CD4-positive, alpha-beta T cell treated with Interferon gamma for 1 hour (primary cell): ENCODE measurements at places on chromosomes 1 and 21.

GRCh38 chr1:183832459-183832858 lies 27.5 kb downstream of the RGL1 start:
- no peak for DNase-seq

DNA sequence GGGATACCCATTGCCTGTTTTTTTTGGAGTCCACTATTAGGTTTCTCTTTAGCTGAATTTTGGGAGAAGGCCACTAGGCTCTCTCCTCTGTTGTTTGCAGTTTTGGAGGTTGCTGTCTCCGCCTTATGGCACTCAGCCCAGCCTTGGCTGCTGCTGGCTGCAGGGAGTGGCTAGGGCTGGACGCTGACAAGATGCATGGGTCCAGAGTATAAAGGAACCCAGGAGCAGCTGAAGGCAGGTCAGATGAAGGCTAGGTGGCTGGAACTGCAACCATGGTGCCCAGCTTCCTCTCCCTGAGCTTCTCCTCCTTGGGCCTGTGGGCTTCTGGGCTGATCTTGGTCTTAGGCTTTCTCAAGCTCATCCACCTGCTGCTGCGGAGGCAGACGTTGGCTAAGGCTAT lies at the start of gene CYP4B1:
Gene CYP4B1, plus strand, starts transcription at position 237 of the 400 bp plus-strand sequence. Its CDS starts 36 bp downstream, at position 273.
- DNase-seq, result no peak

GRCh38 chr1:110186558-110186957 lies 23.6 kb upstream of the KCNC4 start:
- no peak for DNase-seq

GRCh38 chr1:32071758-32072621 lies 749 bp upstream of the TMEM39B start:
- DNase-seq, result no peak

- no peak for DNase-seq
These were observed 220.2 kb downstream of the DUSP10 start for GRCh38 chr1:221521686-221522085.
